ENCODE measurements at places on chromosomes 12 and 14.

GRCh38 chr12:51225771-51226170, 7.9 kb upstream of the POU6F1 start:
- no peak for DNase-seq

DNA sequence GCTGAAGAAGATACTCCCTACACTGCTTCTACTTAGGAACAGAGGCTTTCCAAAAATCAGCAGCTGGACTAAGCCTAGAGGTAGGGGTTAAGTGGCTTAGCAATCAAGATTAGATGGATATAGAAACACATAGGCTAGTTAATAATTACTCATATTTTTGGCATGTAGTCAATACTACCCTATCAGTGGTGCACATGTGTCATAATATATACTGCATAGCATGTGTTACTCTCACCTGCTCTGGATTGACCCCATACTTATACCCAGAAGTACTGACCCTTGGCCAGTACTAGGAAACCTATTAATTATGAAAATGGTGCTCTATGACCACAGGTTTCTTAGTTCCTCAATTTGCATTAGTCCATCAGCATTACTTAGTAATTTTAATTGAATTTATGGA, 528.4 kb upstream of the LMO3 start:
- DNase-seq = no peak

DNA sequence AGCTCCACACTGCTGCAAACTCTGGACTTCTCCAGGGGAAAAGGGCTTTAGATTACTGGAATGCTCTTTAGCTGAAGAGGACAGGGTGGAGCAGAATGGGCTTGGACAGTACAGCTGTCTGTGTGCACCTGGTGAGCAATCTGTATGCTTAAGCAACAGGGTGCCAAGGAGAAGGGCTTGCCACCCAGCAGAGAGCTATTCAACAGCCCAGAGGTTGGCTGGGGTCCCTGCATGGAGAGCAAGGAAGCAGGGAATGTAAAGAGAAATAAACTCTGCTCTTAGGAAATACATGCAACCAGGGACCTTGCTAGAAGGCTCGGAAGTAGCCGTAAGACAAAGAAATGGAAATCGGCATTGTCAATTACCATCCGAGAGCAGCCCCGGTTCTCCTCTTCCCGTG, 53.0 kb upstream of the CORO1C start:
- DNase-seq = no peak

- no peak for DNase-seq
These were observed 11.1 kb downstream of the IFNG start for GRCh38 chr12:68148261-68148951.

DNA sequence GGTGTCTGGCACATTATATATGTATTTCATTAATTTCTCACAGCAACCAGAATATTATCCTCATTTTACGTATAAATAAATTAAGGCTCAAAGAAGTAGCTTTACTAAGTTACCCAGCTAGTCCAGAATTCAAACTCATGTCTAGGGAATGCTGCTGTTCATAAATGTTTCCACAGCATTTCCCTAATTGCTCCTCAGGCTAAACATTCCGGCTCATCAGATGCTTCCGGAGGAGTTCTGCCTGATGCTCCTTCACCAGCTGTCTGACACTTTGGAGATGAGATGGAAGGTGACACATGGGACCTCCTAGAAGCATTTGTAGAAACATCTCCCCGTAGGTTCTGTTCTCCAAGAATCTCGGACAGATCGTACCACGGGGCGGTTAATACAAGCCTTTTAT, 12.1 kb downstream of the KRT85 start:
- peak; percentile 24 for DNase-seq

GRCh38 chr14:52797653-52798052, 6.2 kb upstream of the GNPNAT1 start:
- no peak for DNase-seq

DNA sequence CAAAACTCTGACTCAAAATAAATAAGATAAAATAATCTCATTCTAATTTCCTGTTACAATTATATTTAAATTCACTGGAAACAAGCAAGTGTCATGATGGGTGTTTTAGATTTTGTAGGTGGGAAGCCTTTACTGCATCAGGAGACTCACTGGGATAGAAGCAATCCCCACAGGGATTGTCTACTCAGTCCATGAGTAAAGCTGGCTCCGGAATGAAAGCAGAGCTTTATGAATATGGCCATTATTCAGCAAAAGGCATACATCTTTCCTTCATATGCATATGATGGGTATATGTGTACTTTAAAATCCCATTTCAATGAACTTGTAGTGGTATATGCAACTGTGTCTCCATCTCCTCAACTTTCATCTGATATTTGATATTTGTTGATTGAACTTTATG, 25.4 kb upstream of the PPM1H start:
- DNase-seq = no peak

All from NCI-H2171 treated with DMSO at 0.1 percent for 48 hours (cell line).